RPMI8226 (cell line): ENCODE measurements at places on chromosomes 1 and 21.

- no peak for DNase-seq
These were observed 273.1 kb downstream of the MRPL39 start for GRCh38 chr21:25334046-25334730.

- no peak for DNase-seq
These were observed 139.3 kb upstream of the IPO9 start for GRCh38 chr1:201689647-201690046.

DNA sequence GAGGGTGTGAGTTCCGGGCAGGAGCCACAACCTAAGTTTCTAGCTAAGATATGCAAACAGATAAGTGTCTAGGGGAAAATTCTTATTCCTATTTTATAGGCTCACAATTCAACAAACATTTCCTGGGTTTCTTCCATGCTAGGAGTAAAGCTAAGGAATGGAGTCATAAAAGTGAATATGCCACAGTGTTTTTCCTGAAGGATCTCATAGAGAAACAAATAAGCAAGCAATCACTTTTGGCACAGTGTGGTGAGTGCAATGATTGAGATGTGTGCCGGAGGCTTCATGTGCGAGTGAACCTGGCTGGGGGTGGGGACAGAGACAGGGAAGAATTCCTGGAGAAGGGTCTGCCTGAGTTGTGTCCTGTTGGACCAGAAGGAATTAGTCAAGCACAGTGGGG, 147.4 kb downstream of the TENT5C start:
- no peak for DNase-seq

DNA sequence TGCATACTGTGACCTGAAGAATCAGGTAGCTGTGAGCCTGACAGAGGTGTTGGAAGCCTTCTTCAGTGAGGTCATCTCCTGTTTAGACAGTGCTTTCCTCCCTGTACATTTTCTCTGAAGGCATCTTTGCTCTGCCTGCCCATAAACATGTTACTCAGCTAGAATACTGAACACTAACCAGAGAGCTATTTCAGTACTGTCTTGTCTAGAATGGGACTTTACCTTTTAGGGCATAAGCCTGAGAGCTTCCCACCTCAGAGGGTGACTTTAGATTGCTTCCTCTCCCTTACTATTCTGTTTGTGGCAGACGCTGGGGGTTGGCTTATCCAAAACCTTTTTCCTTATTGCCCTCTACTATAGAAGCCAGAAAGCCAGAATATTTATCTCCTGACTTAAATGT, 23.3 kb upstream of the ZNF326 start:
- DNase-seq = no peak

DNA sequence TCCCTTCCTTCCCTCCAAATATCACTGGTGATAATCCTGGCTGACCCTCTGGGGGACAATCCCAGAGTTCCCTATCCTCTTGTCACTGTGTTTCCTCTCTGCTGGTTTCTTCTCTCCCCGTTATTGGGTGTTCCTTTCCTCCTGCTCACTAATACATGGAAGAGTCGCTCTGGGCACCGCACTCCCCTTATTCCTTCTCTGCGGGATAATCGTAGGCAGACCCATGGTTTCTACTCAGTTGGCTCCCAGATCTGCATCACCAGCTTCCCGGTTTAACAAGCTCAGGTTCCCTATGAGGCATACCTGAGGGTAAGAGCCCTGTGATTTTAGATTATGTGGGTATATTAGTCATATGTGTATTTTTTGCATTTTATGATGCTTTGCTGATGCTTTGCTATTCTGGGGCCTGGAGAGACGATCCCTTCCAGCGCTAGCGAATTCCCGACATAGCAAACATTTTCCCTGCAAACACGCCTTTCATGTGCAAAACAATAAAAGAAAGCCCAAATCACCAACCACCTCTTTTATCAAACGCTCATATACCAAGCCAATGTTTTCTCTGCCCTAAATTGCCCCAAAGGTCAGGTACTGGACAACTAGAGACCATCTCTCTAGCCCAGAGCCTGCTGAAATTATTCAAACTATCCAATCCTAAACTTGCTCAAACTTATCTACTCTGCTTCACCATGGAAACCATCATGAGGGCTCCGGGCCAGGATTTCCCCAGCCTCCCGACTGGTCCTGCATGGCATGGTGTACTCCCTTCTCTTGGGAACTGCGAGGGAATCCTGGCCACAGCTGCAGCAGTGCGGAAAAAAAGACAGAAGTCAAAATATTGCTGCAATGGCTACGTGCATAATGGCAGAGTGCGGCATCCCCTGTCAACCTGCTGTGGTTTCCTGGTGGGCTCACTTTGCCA, 84.2 kb downstream of the PCP4 start:
- DNase-seq = no peak
